ENCODE measurements at places on chromosomes 3 and 15.

DNA sequence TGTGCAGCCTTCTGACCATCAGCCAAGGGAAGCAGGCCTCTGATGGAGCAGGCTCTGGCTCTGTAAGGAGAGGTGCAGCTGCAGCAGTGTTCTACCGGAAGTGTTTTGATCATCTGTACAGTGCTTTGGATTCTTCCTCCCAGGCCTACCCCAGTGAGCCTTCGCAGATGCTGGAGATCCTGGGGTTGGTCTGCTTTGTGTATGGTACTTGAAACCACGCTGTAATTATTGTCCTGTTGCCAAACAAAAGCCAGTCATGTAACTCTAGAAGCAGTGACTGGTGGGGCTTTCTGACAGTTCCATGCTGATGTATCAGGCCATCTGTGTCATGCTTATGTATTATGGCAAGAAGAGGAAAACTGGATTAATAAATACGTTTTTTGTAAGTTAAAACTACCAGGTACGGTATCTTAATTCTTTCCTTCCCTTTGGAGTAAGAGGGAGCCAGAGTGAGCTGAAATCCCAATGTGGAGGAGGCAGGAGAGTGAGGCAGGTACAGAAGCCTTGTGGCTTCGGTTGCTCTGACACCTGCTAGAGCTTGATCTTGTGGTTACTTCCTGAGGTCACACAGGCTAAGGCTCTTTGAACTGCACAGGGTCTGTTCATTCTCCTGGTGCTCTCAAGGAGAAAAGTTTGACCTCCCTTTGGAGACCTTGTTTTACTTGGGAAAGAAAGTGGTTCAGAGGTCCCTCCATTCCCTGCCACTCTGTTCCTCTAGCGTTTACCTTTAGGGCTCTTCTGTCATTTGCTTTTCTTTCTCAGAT, 3.7 kb downstream of the TMEM42 start:
- no peak for DNase-seq

- DNase-seq, result no peak
Observed at GRCh38 chr3:51963951-51964451, 3.3 kb downstream of the PCBP4 start.

DNA sequence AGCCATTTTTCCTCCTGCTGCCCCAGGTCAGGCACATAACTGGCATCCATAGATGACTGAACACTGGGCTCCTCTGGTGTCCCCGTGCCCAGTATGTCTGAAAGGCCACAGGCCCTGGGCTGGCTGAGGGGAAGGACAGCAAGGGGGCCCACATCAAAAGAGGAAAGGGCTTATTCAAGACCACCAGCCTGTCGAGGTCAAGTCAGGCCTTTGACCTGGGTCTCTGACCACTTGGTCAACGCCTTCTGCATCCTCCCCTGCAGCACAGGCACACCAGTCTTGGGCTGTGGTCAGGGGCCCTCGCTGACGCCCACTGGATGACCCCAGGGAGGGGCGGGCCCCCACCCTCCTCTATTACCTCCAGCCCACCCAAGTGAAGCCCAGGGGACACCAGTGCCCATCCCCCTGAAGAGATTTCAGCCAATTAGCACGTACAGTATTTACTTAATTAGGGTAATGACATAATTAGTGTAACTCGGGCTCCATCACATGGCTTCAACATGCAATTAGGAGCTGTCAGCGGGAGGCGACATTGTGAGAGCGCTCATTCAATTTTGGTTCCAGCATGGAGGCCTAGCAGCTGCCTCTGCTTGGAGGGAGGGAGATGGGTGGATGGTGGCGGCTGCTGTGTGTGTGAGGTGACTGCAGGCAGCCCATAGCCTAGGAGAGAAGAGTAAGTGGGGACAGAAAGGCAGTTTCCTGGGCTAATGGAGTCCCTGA, 13.5 kb upstream of the DNAH1 start:
- DNase-seq, result peak; percentile 4

GRCh38 chr3:184872200-184872599, 60.2 kb downstream of the VPS8 start:
- DNase-seq, result no peak

DNA sequence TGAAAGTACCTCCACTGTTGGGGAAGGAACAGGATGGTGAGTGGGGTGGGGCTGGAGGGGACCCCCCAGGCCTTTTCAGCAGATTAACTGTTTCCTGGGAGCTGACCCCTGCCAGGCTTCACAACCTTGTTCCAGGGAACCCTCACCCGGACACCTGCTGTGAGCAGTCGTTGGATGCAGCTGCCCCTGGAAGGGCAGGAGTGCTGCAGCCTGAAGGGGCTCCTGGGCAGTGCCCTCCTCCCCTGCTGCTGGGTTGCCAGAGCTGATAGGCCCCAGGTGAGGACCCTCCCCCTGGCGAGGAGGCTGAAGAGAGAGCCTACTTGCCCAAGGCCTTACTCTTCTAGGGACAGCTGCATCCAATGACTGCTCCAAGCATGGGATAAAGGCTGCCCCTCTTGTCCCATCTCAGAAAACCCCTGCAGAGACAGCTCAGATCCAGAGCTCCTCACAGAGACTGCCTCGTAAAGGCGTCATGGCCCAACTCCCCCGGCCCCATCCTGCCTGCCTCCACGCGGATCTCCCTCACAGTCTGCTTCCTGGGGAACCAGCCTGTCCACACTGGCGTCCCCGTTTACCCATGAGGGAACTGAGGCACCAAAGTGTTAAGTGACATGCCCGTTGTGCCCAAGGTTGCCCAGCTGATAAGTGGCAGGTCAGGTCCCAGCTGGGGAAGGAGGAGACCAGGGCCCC, 193.4 kb upstream of the LINGO1 start:
- DNase-seq, result no peak

DNA sequence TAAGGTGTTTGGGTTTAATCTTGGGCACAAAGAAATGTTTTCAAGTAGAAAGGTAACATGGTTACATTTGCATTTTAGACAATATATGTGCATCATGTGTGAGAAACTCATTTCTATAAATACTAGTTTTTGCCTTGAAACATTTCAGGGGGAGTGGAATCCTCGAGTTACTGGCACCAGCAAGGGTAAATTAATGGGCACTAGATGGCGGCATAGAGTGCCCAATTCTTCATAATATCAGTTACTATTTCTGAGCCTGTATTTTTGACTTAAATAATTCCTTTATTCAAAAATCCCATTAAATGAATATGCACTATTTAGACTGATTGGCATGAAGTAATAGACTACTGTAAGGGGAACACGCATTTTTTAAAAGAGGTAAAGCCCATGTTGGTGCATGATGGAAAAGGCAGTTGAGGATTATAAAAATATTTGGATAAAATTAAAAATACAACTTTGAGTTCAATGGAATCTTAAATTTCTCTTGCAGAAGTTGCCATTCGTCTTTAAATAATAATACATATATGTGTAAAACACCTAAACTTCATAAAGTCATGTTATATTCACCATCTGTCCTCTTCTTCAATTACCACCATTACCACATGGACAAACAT, 106.3 kb downstream of the ZBTB20 start:
- DNase-seq, result no peak

DNA sequence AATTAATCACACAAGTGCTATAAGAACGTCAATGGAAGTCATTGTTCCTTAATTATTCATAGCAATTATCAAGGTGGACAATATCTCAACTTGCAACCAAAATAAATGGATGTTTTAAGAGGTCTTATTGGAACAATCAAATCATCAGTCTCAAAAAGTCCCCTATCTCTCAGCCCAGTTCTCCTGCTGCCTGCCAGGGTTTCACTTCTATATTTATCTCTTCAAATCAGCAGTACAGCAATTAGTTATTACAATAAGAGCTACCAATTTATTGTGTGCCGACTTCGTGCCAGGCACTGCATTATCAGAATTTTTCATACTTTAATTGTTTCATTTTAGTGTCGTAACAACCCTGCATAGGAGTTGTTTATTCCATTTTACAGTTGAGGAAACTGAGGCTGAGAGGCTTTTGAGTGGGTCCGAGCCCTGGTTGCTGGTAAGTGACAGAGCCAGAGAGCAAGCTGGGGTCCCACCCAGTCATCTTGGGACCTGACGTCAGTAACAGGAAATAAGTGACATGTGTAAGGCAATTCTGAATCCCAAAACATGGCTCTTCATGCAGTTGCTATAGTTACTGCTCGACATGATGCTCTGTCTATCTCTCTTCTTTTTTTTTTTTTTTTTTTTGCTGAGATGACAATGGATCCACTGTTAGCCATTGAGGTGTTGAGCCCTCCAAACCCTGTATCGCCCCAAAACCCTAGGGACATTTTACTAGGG, 8.8 kb upstream of the KCTD6 start:
- DNase-seq, result no peak

- DNase-seq, result no peak
Observed at GRCh38 chr3:145767909-145768308, 393.1 kb downstream of the PLOD2 start.

- no peak for DNase-seq
Observed at GRCh38 chr3:197464794-197465193, 91.0 kb downstream of the BDH1 start.

DNA sequence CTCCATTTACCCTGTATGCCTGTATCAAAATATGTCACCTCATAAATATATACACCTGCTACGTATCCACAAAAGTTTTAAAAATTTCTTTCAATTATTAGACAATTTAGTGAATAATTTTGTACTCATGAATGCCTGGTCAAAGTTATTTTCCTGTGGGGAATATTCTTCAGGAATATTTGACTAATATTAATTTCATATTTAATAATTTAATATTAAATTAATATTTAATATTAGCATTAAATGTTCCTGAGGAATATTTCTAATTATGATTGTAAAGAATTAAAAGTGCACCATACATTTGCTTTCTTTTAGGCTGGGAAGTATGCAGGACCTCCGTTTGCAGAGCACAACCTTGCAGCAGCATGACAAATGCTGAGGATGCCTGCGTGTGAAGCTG, 422.7 kb downstream of the C3orf38 start:
- DNase-seq, result no peak

- no peak for DNase-seq
Observed at GRCh38 chr3:106943071-106943470, 434.2 kb upstream of the CCDC54 start.

DNA sequence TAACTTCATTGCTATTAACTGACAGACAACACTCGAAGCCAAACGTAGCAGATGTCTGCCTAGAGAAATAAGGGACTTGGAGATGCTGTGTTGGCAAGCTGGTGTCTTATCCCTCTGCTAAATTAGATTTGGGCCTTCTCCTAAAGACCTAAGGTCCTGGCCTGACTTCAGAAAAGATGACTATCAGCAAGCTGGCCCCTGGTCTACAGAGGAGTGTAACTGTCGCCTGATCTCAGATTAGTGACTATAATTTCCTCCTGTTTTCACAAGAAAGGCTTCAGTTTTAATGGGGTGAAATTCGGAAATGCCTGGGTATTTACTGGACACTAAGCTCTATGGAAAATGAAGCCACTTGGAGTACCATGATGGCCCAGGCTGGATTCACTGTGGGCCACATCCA, 53.1 kb upstream of the SLC7A14 start:
- no peak for DNase-seq

GRCh38 chr15:29061746-29062145, 176.0 kb downstream of the APBA2 start:
- DNase-seq, result no peak

- no peak for DNase-seq
Observed at GRCh38 chr15:63073497-63074172, 31.1 kb downstream of the TPM1 start.

GRCh38 chr15:25690673-25691543, 172.2 kb downstream of the ATP10A start:
- DNase-seq, result no peak

DNA sequence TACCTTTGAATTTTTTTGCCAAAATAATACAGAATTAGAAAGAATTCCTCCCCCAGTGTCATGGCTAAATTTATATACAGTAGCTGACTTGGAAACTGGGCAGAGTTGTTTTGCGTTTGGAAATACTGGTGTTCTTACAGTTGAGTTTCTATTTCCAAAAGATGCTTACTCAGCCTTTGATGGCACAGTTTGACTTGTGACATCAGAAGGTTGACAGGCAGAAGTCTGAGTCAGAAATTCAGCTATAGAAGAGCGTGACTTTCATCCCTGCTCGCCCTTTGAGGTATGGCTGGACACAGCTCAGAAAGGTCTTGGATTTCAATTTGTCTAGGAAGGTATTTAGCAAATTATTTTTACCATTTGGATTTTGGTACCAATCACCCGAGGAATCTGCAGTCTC, 175.8 kb downstream of the VGLL4 start:
- no peak for DNase-seq

DNA sequence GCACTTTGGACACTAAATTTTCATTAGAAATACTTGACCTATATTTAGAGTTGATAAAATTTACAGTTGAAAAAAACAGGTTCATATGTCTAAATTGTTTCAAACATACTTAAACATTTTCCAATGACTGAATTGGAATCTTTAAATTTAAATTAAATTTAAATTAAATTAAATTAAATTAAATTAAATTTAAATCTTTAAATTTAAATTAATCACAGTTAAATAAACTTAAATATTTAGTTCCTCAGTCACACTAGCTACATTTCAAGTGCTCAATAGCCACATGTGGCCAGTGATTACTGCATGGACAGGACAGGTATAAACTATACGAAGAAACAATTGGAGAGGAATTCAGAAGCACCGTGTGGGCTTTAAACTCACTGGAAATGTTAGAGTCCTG, 16.8 kb downstream of the LRRC3B start:
- DNase-seq, result no peak

DNA sequence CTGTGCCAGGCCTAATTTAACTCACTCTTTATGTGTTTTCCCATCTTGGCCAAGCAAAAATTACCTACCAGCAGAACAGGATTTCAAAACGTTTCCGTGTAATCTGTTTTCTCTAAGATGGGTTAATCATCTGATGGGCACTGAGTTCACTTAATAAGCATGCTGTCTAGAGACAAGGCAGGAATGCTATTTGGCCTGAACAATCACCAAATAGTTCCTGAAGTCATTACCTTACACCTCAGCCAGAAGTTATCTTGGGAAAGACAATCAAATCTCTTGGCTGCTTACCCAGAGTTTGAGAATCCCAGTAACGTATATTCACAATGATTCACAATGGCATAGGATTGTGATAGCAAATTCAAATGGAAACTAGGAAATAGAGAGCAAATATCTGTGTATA, 779.1 kb downstream of the CADM2 start:
- no peak for DNase-seq

DNA sequence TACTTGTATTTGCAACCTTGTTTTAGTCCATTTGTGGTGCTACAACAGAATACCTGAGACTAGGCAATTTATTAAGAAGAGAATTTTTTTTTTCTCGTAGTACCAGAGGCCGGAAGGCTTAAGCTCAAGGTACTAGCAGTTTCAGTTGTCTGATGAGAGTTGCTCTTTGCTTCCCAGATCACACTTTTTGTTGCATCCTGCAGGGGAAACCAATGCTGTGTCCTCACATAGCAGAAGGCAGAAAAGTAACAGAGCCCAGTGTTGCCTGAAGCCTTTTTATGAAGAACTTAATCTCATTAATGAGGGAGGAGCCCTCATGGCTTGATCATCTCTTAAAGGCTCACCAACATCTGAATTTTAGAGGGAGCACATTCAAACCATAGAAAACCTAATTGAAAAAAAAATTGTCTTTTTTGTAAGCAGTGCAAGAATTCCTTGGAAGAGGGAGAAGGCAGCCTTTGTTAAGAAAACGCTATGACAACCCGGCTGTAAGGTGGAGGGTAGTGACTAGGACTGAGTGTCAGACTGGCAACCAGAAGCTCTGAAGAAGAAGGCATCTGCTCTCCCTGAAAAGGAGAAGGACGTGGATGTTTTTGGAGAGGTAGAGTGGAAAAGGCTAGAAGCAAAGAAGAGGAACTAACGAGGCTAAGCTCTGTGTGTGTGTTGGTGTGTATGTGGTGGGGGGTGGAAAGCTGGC, 1245.3 kb downstream of the ROBO2 start:
- DNase-seq, result no peak

GRCh38 chr15:54481819-54482218, 503.6 kb downstream of the UNC13C start:
- DNase-seq, result no peak

- DNase-seq, result no peak
Observed at GRCh38 chr15:31464216-31465082, 137.8 kb downstream of the KLF13 start.
